Brain microvascular endothelial cell (primary cell): ENCODE measurements at places on chromosomes 16 and 17.

DNA sequence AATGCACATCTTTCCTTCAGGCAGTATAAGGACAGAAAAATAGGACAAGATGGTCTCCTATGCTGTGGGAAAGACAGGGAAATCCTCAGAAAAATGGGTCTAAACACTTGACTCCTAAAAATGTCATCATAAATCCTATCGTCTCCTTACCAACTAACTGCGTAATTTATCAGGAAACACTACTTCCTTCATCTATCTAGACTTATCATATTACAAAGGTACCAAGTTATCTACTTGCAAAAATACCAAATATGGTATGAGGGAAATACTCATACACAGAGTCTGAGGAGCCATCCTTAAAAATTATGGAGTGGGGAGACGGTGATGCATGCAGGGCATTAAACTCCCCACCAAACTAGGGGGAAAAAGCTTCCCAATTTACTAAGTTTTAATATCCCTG, 44.1 kb downstream of the GRB2 start:
- no peak for DNase-seq

GRCh38 chr17:66491213-66491612, 188.8 kb downstream of the PRKCA start:
- no peak for DNase-seq

DNA sequence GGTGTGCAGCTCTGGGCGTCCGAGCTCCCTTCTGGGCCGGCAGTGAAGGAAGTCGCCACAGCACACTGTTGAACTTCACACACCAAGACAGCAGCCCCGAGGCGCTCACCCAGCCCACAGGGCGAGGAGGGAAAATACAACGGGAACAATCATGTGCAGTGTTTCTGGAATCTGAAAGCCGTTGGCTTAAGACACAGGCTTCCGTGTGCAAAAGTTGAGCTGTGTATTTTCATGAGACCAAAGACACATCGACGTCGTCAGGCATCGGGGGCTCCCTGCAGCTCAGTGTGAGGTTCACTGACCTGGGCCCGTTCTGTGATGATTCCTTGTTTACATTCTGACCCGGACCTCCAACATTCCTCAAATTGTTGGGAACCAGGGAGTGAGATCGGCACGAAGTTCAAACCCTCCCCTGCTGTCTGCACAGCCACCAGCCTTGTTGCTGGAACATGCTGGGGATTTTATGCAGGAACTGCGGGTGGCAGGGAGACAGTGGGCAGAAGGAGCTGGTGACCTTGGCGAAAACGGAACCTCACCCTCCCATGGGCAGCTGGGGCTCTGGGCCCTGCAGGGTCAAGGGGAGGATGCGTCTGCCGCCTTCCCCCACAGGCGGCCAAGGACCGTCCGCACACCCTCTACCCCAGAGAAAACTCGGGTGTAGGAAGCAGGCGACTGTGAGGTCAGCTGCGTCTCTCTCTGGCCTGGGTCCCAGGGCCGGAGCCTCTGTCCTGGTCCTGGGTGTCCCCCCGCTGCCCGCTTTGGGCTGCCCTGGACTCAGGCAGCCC, 72.2 kb downstream of the METRNL start:
- peak; percentile 27 for DNase-seq

GRCh38 chr17:72416054-72416675, 295.3 kb downstream of the SOX9 start:
- no peak for DNase-seq

DNA sequence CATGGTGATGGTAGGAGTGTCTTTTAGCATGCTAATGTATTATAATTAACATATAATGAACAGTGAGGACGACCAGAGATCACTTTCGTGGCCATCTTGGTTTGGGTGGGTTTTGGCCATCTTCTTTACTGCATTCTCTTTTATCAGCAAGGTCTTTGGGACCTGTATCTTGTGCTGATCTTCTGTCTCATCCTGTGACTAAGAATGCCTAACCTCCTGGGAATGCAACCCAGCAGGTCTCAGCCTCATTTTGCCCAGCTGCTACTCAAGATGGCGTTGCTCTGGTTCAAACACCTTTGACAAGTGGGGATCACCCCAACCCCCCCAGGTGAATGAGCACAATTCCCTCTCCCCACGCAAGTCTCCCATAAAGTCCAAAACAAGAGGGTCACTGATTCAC, 49.3 kb upstream of the ETV4 start:
- DNase-seq, result no peak

GRCh38 chr17:2852221-2852620, 56.0 kb downstream of the RAP1GAP2 start:
- DNase-seq, result no peak

GRCh38 chr17:6098823-6099180, 28.6 kb downstream of the WSCD1 start:
- no peak for DNase-seq

DNA sequence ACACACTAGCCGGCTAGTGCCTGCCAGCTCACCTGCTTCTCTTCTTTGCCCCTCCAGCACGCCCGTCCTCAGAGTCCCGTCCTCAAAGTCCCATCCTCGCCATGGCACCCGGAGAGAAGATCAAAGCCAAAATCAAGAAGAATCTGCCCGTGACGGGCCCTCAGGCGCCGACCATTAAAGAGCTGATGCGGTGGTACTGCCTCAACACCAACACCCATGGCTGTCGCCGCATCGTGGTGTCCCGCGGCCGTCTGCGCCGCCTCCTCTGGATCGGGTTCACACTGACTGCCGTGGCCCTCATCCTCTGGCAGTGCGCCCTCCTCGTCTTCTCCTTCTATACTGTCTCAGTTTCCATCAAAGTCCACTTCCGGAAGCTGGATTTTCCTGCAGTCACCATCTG, 3.6 kb downstream of the SCNN1G start:
- DNase-seq, result no peak

GRCh38 chr16:83205896-83206295, 579.1 kb downstream of the CDH13 start:
- DNase-seq, result peak; percentile 22

DNA sequence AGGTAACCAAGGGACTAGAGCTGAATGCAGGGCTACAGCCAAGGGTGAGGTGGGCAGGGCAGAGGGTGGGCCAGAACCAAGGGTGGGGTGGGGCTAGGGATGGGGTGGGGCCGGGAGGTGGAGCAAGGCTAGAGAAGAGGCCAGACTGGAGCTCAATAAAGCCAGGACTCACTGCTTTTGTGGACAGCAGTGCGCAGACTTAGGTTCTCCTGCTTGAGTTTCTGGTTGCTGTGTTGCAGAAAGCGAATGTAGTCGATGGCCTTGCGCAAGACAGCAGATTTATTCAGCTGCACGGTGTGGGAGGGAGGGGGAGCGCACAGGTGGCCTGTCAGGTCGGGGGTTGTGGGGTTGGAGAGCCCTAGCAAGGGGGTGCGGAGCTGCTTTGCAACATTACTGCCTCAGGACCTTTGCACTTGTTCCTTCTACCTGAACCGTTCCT, 18.7 kb downstream of the SREBF1 start:
- no peak for DNase-seq

- no peak for DNase-seq
These were observed 759 bp downstream of the ELAC2 start for GRCh38 chr17:13016881-13017654.

DNA sequence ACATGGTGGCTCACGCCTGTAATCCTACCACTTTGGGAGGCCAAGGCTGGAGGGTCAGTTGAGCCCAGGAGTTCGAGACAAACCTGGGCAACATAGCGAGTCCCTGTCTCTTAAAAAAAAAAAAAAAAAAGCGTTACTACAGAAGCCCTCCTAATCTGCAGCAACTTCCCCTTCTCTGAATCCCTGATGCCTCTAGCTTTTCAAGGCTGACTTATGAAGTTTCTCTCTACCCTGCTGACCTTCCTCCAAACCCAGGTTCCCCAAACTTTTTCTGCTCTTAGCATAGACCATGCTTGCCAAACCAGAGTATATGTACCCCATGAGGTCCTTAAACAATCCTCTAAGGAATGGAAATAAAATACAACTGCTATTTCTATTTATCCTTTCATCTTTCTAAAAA, 16.4 kb downstream of the LYRM1 start:
- DNase-seq, result no peak

DNA sequence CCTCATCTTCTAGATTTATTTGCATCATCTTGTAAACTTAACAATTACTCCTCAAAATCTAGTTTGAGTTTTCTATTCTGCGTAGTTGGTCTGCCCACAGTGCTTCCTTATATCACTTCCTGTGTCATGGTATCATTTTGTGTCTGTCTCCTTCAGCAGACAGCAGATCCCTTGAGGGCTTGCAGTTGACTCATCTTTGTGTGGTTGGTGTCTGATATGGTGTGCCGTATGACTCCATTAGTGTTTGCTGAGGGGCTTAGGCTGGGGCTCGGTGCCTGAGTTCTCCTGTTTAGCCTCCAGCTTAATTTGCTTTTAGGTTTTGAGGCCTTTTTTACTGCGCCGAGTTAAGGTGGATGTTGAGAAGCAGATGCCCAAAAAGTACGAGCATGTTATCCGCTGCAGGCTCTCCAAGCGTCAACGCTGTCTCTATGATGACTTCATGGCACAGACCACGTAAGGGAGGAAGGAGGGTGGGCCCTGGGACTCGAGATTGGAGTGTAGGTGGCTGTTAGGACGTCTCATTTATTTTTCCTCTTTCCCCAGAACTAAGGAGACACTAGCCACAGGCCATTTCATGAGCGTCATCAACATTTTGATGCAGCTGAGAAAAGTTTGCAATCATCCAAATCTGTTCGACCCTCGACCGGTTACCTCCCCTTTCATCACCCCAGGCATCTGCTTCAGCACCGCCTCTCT, 16.9 kb downstream of the SRCAP start:
- peak; percentile 84 for DNase-seq

DNA sequence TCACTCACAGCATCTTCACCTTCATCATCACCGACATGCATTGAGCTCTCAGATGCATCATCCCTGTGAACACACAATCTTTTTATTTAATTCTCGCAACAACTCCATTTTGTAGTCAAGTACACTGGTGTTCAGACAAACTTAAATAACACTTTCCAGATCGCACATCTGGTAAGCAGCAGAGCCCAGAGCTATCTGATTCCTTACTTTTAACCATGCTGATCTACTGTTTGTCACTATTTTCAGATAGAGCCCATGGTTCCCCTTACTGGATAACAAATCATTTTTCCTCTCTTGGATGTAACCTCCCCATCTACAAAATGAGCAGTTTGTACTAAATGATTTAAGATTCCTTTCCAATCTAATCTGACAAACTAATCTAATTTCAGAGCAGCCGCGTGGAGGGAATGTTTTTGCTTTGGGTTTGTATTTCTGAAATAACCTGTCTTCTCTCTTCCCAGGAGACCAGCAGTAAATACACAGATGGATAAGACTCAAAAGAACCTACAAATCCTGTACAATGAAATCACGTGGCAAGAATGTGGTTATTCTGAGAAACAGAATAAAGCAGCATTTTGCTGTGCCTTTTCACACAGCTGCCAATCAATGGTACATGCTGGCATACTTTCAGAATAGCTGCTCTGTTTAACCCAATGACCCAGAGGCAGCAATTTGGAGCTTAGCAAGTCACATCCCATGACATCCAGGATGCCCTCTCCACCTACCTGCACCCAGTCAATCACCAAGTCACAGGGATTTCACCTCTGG, 72.9 kb upstream of the CCL2 start:
- DNase-seq, result no peak

- no peak for DNase-seq
These were observed 66.3 kb downstream of the STX8 start for GRCh38 chr17:9509236-9509816.

DNA sequence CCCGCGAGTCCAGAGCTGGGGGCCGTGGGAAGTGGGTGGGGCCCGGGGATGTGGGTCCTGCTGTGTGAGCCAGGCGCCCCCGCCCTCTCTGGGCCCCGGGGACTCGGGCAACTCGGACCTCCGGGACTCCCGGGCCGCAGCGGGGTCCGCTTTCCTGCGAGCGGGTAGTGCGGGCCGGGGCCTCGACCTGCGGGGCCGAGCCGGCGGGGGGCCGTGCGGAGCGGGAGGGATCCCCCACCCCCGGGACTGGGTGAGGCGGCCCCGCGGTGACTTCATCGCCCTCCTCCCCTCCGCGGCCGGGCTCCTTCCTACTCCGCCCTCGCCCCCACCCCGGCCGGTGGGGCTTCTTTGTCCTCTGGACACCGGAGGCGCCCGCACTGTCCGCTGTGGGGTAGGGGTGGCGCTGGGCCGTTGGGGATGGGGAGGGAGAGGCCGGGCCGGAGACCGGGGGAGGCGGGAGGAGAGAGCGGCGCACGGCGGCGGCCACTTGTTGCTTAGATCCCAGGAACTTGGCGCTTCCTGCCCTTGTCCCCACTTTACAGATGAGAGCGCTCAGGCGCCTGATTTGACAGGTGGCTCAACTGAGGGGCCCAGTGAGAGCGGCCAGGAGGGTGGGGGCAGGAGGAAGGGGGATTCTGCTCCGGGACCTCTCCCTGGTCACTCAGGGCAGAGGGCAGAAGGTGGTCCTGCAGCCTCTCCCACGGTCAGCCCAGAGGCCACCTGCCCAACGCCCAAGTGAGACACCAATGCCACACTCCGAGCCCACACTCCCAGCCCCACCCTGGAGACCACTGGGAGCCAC, 874 bp downstream of the CMTM3 start:
- peak; percentile 41 for DNase-seq

- DNase-seq, result no peak
These were observed 29.3 kb downstream of the STH start for GRCh38 chr17:46028374-46028773.

DNA sequence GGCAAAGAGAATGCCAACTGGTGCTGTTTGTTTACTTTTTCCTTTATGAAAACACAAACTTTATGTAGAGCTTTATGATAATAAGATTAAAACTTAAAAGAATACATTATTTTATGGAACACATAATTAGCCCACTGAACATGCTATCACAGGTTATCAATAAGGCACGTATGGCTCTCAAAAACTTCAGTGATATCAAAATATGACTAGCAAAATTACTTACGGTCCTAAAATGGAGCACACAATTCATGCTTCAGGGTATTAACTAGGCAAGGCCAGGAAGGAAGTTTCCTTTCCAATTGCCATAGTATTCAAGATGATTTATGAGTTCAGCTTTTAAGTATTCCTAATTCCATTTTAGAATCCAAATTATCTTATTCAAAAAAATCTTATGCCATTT, 3.6 kb downstream of the RNF43 start:
- DNase-seq, result no peak

GRCh38 chr16:17515421-17516210, 44.9 kb upstream of the XYLT1 start:
- no peak for DNase-seq

- no peak for DNase-seq
These were observed 6.1 kb downstream of the ZP2 start for GRCh38 chr16:21205303-21205702.
